ENCODE measurements at places on chromosomes 16 and 17. TPM values are rescaled to one million over a fixed set of nuclear protein-coding genes. Genes with fewer than 3 reads are reported as not detected.
A peak's percentile ranks its signal among the peaks of the same experiment; 100 is the strongest.

DNA sequence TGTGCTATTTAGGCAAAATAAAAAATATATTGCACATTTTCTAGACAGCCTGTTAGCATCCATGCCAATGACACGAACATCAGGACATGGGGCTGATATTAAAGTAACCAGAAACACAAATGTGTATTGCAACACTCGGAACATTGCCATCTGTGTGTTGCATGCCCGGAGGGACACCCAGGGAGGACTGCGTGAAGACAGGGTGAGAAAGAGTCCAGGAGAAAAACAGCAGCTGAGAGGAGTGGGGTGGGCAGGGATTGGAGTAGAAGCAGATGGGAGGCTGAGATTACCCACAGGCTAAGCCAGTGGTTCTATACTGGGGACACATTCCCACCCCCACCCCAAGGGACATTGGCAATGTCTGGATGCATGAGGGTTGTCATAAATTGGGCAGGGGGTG, 114.8 kb downstream of the GRIN2A start:
- no peak for DNase-seq

The SEPTIN12 gene
- 0.78 TPM for total RNA-seq

- DNase-seq, result peak; percentile 96
Observed at GRCh38 chr16:71626018-71626857, at the start of gene MARVELD3. Gene MARVELD3, plus strand, starts transcription at chr16:71626184. Its CDS starts 46 bp downstream, at chr16:71626230.

- DNase-seq, result no peak
Observed at GRCh38 chr17:69357701-69358100, 30.8 kb upstream of the ABCA5 start.

GRCh38 chr17:76085066-76085730, 6.2 kb downstream of the ZACN start:
- DNase-seq, result no peak

The SGCA gene
- not detected for total RNA-seq

- no peak for DNase-seq
Observed at GRCh38 chr17:81129711-81130367, 35.5 kb upstream of the PVALEF start.

GRCh38 chr16:56140645-56141044, 50.6 kb upstream of the GNAO1 start:
- no peak for DNase-seq
